A172 (cell line): ENCODE measurements at places on chromosomes 12 and 14. TPM values are rescaled to one million over a fixed set of nuclear protein-coding genes. Genes with fewer than 3 reads are reported as not detected.

The CEP128 gene
- 2.4 and 4.2 TPM in 2 replicates for total RNA-seq

- DNase-seq: no peak
These were observed 73.6 kb downstream of the TMTC1 start for GRCh38 chr12:29710104-29710503.

GRCh38 chr14:75553157-75553556 lies 25.3 kb upstream of the FLVCR2 start:
- no peak for DNase-seq

The SNRNP35 gene
- total RNA-seq: 8.6 and 12.0 TPM in 2 replicates

DNA sequence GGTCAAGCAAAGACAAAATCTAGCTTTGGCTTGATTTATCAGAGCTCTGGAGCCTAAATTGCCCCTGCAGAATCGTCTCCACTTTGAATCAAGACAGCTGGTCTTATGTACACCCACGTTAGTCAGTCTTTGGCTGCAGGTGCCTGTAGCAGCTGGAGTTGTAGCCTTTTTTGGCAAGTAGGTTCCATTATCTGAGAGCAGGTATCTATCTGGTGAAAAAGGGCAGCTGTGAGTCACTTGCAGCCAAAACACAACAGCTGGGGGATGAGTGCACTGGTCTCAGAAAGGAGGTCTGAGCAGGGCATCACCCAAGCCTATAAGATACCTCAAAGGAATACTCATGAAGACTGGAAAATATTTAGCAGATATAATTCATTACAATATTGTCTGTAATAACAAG lies 43.6 kb upstream of the KCNH5 start:
- no peak for DNase-seq

The LHX5 gene
- total RNA-seq: not detected in 2 replicates

GRCh38 chr12:129063600-129063999 lies 210.3 kb downstream of the GLT1D1 start:
- no peak for DNase-seq

DNA sequence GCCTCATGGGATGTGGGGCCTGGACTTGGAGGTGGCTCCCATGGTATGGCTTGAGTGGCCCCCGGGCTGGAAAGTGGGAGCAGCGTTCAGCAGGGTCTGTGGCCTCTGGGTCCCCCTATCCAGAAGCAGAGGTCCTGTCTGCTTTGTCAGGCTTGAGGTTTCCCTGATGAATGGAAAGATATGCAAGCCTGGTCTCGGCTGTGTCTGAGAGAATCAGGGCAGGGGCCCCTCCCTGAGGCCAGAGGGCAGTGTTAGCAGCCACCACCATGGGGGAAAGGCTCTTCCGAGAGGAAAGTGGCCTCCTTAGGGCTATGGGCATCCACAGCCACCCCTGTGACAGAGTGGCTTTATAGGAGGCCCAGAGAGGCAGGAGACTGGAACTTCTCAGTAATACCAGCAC lies 128.2 kb downstream of the VRK1 start:
- no peak for DNase-seq

GRCh38 chr12:100610666-100611430 lies 37.4 kb downstream of the GAS2L3 start:
- no peak for DNase-seq

The SYNDIG1L gene
- total RNA-seq: not detected in 2 replicates

DNA sequence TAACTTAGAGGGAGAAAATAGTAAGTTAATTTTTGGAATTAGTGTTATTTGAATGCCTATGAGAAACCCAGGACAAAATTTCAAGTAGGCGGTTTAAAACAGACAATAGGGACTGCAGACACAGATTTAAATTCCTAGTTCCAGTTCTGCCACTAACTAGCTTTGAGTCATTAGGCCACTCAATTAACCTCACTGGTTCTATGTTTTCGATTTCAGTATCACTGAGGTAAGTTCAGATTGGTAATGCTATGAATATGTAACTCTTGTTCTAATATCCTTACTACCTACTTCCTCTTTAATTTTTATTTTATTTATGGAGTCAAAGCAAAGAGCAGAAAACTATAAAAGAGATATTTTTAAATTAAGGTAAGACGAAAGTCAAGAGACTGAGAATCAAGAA lies 52.6 kb downstream of the GALC start:
- no peak for DNase-seq

DNA sequence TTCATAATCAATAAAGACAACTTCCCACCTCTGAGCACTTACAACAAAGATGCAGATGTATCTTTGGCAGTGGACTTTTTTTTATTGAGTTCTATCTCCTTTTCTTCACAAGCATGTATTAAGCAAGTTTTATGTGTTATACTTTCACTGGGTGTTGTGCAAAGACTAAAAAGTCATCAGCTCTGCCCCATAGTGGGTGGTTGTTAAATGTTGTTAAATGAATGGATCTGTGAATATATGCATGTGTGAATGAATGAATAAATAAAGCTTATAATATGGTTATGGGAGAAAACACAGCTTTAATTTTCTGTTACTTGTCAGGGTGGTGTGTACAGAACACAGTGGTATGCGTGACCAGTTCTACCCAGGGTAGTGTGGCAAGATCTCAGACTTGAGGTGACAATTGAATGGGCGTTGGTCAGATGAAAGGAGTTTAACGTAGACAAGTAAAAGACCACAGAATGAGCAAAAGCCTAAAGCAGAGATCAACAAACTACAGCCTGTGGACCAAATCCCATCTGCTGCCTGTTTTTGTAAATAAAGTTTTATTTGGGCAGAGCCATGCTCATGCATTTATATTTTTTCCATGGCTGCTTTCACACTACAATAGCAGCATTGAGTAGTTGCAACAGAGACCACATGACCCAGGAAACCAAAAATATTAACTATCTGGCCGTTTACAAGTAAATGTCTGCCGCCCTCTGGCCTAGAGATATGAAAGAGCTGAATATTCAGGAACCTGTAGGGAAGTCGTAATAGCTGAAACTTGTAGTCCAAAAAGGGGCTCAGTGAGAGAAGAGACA lies 207.4 kb upstream of the EEA1 start:
- DNase-seq: no peak

GRCh38 chr14:73234029-73234428 lies 3.3 kb upstream of the PAPLN start:
- DNase-seq: no peak

The SMCO2 gene
- total RNA-seq: not detected in 2 replicates

GRCh38 chr12:12885096-12885792 lies 6.1 kb upstream of the GPRC5A start:
- DNase-seq: no peak

DNA sequence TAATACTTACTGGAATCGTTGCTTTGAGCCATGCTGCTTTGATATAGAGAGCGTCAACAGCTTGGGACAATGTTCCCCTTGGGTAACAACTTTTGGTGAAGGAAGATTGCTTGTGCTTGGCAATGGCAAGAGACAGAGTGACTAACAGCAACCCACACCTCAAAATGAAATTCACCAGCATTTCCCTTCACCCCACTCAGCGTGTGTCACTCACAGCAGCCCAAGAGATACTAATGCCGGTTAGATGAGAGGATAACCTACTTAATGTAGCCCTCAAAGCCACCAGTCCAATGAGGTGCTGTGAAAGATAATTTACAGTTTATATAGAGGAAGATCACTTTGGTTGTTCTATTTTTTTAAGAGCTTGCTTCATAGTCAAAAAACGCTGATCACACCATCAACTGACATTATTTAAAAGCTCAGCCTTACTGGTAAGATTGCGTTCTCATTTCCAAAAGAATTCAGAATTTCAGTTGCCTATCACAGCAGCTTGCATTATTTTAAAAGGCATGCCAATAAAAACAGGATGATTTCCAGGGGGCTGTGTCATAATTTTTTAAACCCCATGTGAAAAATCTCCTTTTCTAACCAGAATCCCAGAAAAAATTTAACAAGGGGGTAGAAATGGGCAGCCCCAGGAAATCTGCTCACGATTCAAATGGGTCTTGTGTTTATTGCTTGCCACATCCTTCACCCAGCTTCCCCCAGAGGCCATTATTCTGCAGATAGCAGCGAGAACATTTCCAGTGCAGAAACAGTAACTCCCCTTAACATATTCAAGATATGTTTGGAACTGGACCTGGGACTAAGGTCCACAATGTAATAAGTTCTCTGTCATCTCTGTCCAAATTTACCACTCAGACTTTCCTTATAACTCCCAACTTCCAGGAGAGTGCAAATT lies at the start of gene IL26:
Gene IL26, minus strand, starts transcription at position 235 of the 901 bp plus-strand sequence. Its CDS starts 54 bp downstream, at position 181.
- DNase-seq: no peak
